ENCODE measurements at places on chromosomes 16 and 17. TPM values are rescaled to one million over a fixed set of nuclear protein-coding genes. Genes with fewer than 3 reads are reported as not detected.

SDR42E2 gene
- not detected for total RNA-seq

ZFP90 gene
- 8.1 TPM for total RNA-seq

C16orf46 gene
- total RNA-seq: not detected

GJC1 gene
- total RNA-seq: 1.3 TPM

CA7 gene
- not detected for total RNA-seq

SLC46A1 gene
- 4.0 TPM for total RNA-seq

CUEDC1 gene
- 12.9 TPM for total RNA-seq

CORO6 gene
- total RNA-seq: 2.0 TPM

GNG13 gene
- total RNA-seq: not detected

CCT6B gene
- 0.34 TPM for total RNA-seq

CCL11 gene
- total RNA-seq: 3.4 TPM

NDRG4 gene
- 19.9 TPM for total RNA-seq

DOC2A gene
- not detected for total RNA-seq

ODAD4 gene
- total RNA-seq: not detected

ZNF205 gene
- 13.9 TPM for total RNA-seq

GRCh38 chr17:64234961-64235360 is 28.1 kb downstream of the TEX2 start:
- no peaks in the 10 kb centered on the region for H3K36me3 ChIP-seq
- H3K27ac ChIP-seq: no peak overlapping the region
- H3K27me3 ChIP-seq: no peaks in the 10 kb centered on the region
- H3K4me3 ChIP-seq: no peak overlapping the region
- no peak for DNase-seq

GRCh38 chr16:8920645-8921346 is 38.6 kb downstream of the LITAFD start:
- peaks cover 55% of the 10 kb centered on the region for H3K36me3 ChIP-seq
- H3K4me1 ChIP-seq: no peaks in the 10 kb centered on the region
- no peak for DNase-seq
- no peaks in the 10 kb centered on the region for H3K27me3 ChIP-seq
- H3K27ac ChIP-seq: no peak overlapping the region

- H3K4me3 ChIP-seq: no peak overlapping the region
- H3K27ac ChIP-seq: no peak overlapping the region
- no peak for DNase-seq
- peaks cover 50% of the 10 kb centered on the region for H3K27me3 ChIP-seq
- no peaks in the 10 kb centered on the region for H3K4me1 ChIP-seq
These were observed 12.0 kb upstream of the KRT23 start for GRCh38 chr17:40949418-40949817.

GRCh38 chr17:50221864-50222545 is 20.6 kb upstream of the COL1A1 start:
- H3K27me3 ChIP-seq: peaks cover 5% of the 10 kb centered on the region
- no peak overlapping the region for H3K4me3 ChIP-seq
- H3K27ac ChIP-seq: peak overlapping the region; percentile 90

- H3K36me3 ChIP-seq: no peaks in the 10 kb centered on the region
- H3K27me3 ChIP-seq: no peaks in the 10 kb centered on the region
- H3K4me3 ChIP-seq: no peak overlapping the region
- H3K27ac ChIP-seq: peak overlapping the region; percentile 0
- no peak for DNase-seq
- peaks cover 13% of the 10 kb centered on the region for H3K4me1 ChIP-seq
These were observed 36.8 kb downstream of the ASPA start for GRCh38 chr17:3512505-3513171.

DNA sequence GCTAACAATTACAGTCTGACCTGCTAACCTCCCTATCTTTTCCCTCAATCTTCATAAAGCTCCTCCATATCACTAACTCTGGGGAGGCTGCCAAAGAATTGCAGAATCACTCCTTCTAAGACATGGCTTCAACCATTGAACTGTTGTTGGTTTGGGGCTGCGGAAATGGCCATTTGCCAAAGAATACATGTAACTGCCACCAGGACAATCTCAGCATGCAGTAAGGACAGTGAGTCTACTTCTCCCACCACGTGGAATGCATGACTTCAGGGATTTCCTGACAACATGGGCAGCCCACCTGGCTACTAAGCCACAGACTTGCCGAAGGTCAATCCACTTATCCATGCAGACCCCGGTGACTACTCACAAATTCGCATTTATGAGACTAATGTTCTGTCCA is 104.3 kb upstream of the NUDT7 start:
- no peaks in the 10 kb centered on the region for H3K27me3 ChIP-seq
- H3K27ac ChIP-seq: no peak overlapping the region
- H3K36me3 ChIP-seq: no peaks in the 10 kb centered on the region
- no peak for DNase-seq

- no peaks in the 10 kb centered on the region for H3K4me1 ChIP-seq
- DNase-seq: no peak
- no peaks in the 10 kb centered on the region for H3K36me3 ChIP-seq
- no peak overlapping the region for H3K27ac ChIP-seq
- H3K4me3 ChIP-seq: no peak overlapping the region
These were observed 202.6 kb downstream of the CCDC182 start for GRCh38 chr17:57542510-57542909.

GRCh38 chr16:11563493-11564040 is 23.2 kb downstream of the LITAF start:
- peaks cover 25% of the 10 kb centered on the region for H3K4me1 ChIP-seq
- no peak overlapping the region for H3K4me3 ChIP-seq
- H3K27ac ChIP-seq: no peak overlapping the region
- no peak for DNase-seq
- no peaks in the 10 kb centered on the region for H3K27me3 ChIP-seq
- H3K36me3 ChIP-seq: no peaks in the 10 kb centered on the region

- no peaks in the 10 kb centered on the region for H3K27me3 ChIP-seq
- no peak for DNase-seq
These were observed 11.2 kb downstream of the NF1 start for GRCh38 chr17:31105991-31106390.

- peaks cover 51% of the 10 kb centered on the region for H3K36me3 ChIP-seq
- no peak overlapping the region for H3K27ac ChIP-seq
- no peak for DNase-seq
- no peaks in the 10 kb centered on the region for H3K4me1 ChIP-seq
These were observed 7.1 kb downstream of the CYB5D2 start for GRCh38 chr17:4150096-4150495.

DNA sequence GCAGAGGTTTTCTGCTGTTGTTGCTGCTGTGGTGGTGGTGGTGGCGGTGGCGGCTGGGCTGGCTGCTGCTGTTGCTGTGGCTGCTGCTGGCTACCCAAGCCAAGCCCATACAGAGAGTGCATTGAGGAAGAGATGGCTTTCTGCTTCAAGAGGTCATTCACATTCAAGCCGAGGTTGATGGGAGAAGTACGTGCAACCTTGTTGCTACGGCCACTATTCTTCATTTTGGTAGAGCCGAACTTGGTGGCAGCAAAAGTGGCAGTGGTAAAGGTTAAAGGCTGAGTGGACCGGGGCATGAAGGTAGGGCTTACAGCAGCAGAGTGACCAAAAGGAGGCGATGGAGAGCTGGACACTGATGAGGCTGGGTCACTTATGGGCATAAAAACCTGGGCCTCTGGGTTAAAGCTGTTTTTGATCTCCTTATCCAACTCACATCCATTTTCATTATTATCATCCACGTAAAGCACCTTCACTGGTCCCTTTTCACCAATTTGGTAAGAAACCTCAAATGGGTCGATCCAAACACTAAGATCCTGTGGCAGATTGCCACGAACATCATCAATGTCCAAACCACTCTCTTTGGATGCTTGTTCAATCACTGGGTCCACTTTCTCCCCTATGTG is 2.8 kb downstream of the TOB1 start:
- no peaks in the 10 kb centered on the region for H3K27me3 ChIP-seq
- H3K36me3 ChIP-seq: peaks cover 6% of the 10 kb centered on the region

DNA sequence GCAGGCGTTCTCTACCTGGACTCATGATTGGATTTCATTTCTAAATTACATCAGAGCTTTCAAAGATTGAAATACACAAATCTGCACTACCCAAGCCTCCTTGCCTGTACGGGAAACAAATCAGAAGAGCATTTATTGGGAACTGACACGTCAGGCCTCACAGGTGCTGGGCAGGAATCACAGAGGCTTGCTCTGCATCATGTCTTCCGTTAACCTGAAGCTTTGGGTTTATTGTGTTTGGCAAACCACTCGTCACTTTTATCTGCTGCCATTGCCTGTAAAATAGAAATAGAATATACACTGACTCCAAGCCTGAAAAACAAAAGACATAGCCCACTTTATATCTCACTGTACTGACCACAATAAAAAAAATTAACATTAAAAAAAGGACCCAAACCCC is 7.9 kb upstream of the GEMIN4 start:
- no peaks in the 10 kb centered on the region for H3K4me1 ChIP-seq
- no peak overlapping the region for H3K4me3 ChIP-seq
- DNase-seq: no peak
- H3K27me3 ChIP-seq: no peaks in the 10 kb centered on the region
- H3K36me3 ChIP-seq: no peaks in the 10 kb centered on the region
- no peak overlapping the region for H3K27ac ChIP-seq

- no peak for DNase-seq
- H3K27me3 ChIP-seq: no peaks in the 10 kb centered on the region
- H3K4me3 ChIP-seq: no peak overlapping the region
- H3K4me1 ChIP-seq: no peaks in the 10 kb centered on the region
These were observed 13.7 kb upstream of the TRPV3 start for GRCh38 chr17:3571043-3571900.

GRCh38 chr17:9419932-9420453 is 155.6 kb downstream of the STX8 start:
- no peaks in the 10 kb centered on the region for H3K4me1 ChIP-seq
- H3K36me3 ChIP-seq: no peaks in the 10 kb centered on the region
- H3K27me3 ChIP-seq: no peaks in the 10 kb centered on the region
- H3K27ac ChIP-seq: no peak overlapping the region

GRCh38 chr17:45342306-45342705 is 25.5 kb upstream of the MAP3K14 start:
- H3K27me3 ChIP-seq: no peaks in the 10 kb centered on the region
- peaks cover 9% of the 10 kb centered on the region for H3K4me1 ChIP-seq
- DNase-seq: no peak
- no peaks in the 10 kb centered on the region for H3K36me3 ChIP-seq
- peak overlapping the region; percentile 13 for H3K4me3 ChIP-seq

GRCh38 chr17:73099511-73099910 is 7.0 kb upstream of the SLC39A11 start:
- no peak overlapping the region for H3K4me3 ChIP-seq
- H3K4me1 ChIP-seq: no peaks in the 10 kb centered on the region
- H3K27ac ChIP-seq: no peak overlapping the region
- no peaks in the 10 kb centered on the region for H3K36me3 ChIP-seq
- DNase-seq: no peak

GRCh38 chr17:42835732-42836131 is 2.5 kb downstream of the PSME3 start:
- H3K36me3 ChIP-seq: peaks cover 27% of the 10 kb centered on the region
- no peak overlapping the region for H3K4me3 ChIP-seq
- no peak overlapping the region for H3K27ac ChIP-seq
- no peaks in the 10 kb centered on the region for H3K27me3 ChIP-seq

- no peak overlapping the region for H3K27ac ChIP-seq
- no peaks in the 10 kb centered on the region for H3K36me3 ChIP-seq
- H3K4me1 ChIP-seq: no peaks in the 10 kb centered on the region
- no peak for DNase-seq
- H3K4me3 ChIP-seq: no peak overlapping the region
These were observed 220.4 kb downstream of the CBLN1 start for GRCh38 chr16:49061137-49061714.

- no peak for DNase-seq
- peaks cover 19% of the 10 kb centered on the region for H3K4me1 ChIP-seq
- H3K36me3 ChIP-seq: no peaks in the 10 kb centered on the region
These were observed 83.1 kb downstream of the TNRC6C start for GRCh38 chr17:78041386-78042179.

- no peak overlapping the region for H3K27ac ChIP-seq
- no peaks in the 10 kb centered on the region for H3K4me1 ChIP-seq
- no peaks in the 10 kb centered on the region for H3K36me3 ChIP-seq
- no peak overlapping the region for H3K4me3 ChIP-seq
- H3K27me3 ChIP-seq: no peaks in the 10 kb centered on the region
- DNase-seq: no peak
These were observed 161.5 kb downstream of the PHKB start for GRCh38 chr16:47622451-47623176.

GRCh38 chr17:48053758-48054237 is 5.6 kb downstream of the NFE2L1 start:
- peaks cover 80% of the 10 kb centered on the region for H3K36me3 ChIP-seq
- peak overlapping the region; percentile 97 for H3K27ac ChIP-seq
- H3K27me3 ChIP-seq: no peaks in the 10 kb centered on the region

- H3K27me3 ChIP-seq: no peaks in the 10 kb centered on the region
- H3K27ac ChIP-seq: peak overlapping the region; percentile 52
- peaks cover 31% of the 10 kb centered on the region for H3K36me3 ChIP-seq
- peaks cover 49% of the 10 kb centered on the region for H3K4me1 ChIP-seq
- peak; percentile 42 for DNase-seq
- peak overlapping the region; percentile 28 for H3K4me3 ChIP-seq
These were observed 30.0 kb downstream of the TBCD start for GRCh38 chr17:82781894-82782274.

GRCh38 chr17:34533806-34534527 is 45.4 kb upstream of the TMEM132E start:
- no peaks in the 10 kb centered on the region for H3K36me3 ChIP-seq
- no peak overlapping the region for H3K27ac ChIP-seq
- H3K4me1 ChIP-seq: no peaks in the 10 kb centered on the region
- H3K27me3 ChIP-seq: no peaks in the 10 kb centered on the region
- no peak for DNase-seq

DNA sequence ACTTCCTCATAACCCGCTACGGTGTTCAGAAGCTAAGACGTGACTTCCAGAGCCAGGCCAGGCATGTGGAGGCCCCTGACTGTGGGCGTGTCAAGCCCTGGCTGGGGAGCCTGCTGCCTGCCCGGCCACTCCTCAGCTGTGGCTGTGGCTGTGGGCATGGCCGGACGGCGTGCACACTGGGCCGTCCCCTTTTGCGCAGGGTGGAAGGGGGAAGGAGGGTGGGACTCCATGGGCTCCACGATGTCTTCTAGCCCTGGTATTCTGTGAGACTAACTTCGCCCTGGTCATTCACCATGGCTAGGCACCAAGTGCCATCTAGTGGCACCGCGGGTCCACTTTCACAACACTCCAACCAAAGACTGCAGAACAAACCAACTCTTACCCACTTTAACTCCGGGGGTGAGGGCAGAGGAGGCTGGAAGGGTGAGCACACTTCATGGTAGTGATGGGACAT is 67.9 kb downstream of the N4BP1 start:
- no peak overlapping the region for H3K4me3 ChIP-seq
- H3K27ac ChIP-seq: peak overlapping the region; percentile 35

- no peak overlapping the region for H3K4me3 ChIP-seq
- H3K36me3 ChIP-seq: no peaks in the 10 kb centered on the region
- peaks cover 41% of the 10 kb centered on the region for H3K4me1 ChIP-seq
- no peak for DNase-seq
These were observed 275.4 kb downstream of the SEC14L1 start for GRCh38 chr17:77416105-77416713.

Measured in esophagus squamous epithelium (tissue), 5 donors.